Lung (tissue), 17 donors: ENCODE measurements at places on chromosomes 1 and 21. TPM values are rescaled to one million over a fixed set of nuclear protein-coding genes. Genes with fewer than 3 reads are reported as not detected.

GRCh38 chr1:234743791-234744611, 134.0 kb upstream of the IRF2BP2 start:
- no peaks in the 10 kb centered on the region for H3K27me3 ChIP-seq
- peak overlapping the region; percentile 5 for H3K27ac ChIP-seq
- H3K4me1 ChIP-seq = peaks cover 20% of the 10 kb centered on the region
- no peaks in the 10 kb centered on the region for H3K36me3 ChIP-seq

GRCh38 chr1:21175670-21176581, 771 bp downstream of the EIF4G3 start:
- H3K36me3 ChIP-seq = no peaks in the 10 kb centered on the region
- H3K4me1 ChIP-seq = peaks cover 11% of the 10 kb centered on the region
- peak; percentile 64 for DNase-seq
- peak overlapping the region; percentile 91 for H3K27ac ChIP-seq
- peak overlapping the region; percentile 59 for H3K4me3 ChIP-seq

GRCh38 chr1:67685558-67686266, 711 bp downstream of the GADD45A start:
- peak; percentile 47 for DNase-seq
- peaks cover 5% of the 10 kb centered on the region for H3K4me1 ChIP-seq
- H3K4me3 ChIP-seq = peak overlapping the region; percentile 84
- peak overlapping the region; percentile 98 for H3K27ac ChIP-seq
- H3K36me3 ChIP-seq = peaks cover 7% of the 10 kb centered on the region

- no peaks in the 10 kb centered on the region for H3K27me3 ChIP-seq
- no peak for DNase-seq
- no peak overlapping the region for H3K4me3 ChIP-seq
- H3K4me1 ChIP-seq = peaks cover 26% of the 10 kb centered on the region
Observed at GRCh38 chr1:48040154-48040553, 43.0 kb upstream of the TRABD2B start.

GRCh38 chr1:10671622-10672342, 124.7 kb downstream of the CASZ1 start:
- H3K27ac ChIP-seq = peak overlapping the region; percentile 71
- H3K27me3 ChIP-seq = no peaks in the 10 kb centered on the region
- H3K4me3 ChIP-seq = no peak overlapping the region
- H3K36me3 ChIP-seq = no peaks in the 10 kb centered on the region
- no peaks in the 10 kb centered on the region for H3K4me1 ChIP-seq
- no peak for DNase-seq

GRCh38 chr1:151832318-151832980, 847 bp upstream of the RORC start:
- H3K36me3 ChIP-seq = no peaks in the 10 kb centered on the region
- H3K4me1 ChIP-seq = peaks cover 27% of the 10 kb centered on the region
- H3K27ac ChIP-seq = no peak overlapping the region
- DNase-seq = peak; percentile 60

GRCh38 chr1:201345081-201345355, 32.5 kb downstream of the TNNT2 start:
- no peak overlapping the region for H3K4me3 ChIP-seq
- H3K27me3 ChIP-seq = no peaks in the 10 kb centered on the region
- peaks cover 3% of the 10 kb centered on the region for H3K4me1 ChIP-seq
- H3K27ac ChIP-seq = no peak overlapping the region
- no peaks in the 10 kb centered on the region for H3K36me3 ChIP-seq

GRCh38 chr21:26506956-26507355, 66.1 kb downstream of the CYYR1 start:
- H3K4me3 ChIP-seq = no peak overlapping the region
- H3K36me3 ChIP-seq = no peaks in the 10 kb centered on the region
- H3K27me3 ChIP-seq = no peaks in the 10 kb centered on the region
- H3K4me1 ChIP-seq = no peaks in the 10 kb centered on the region

- peaks cover 42% of the 10 kb centered on the region for H3K4me1 ChIP-seq
- peak overlapping the region; percentile 91 for H3K27ac ChIP-seq
- peak overlapping the region; percentile 88 for H3K4me3 ChIP-seq
Observed at GRCh38 chr1:33429856-33430691, 821 bp downstream of the PHC2 start.

- peaks cover 4% of the 10 kb centered on the region for H3K4me1 ChIP-seq
- H3K27me3 ChIP-seq = no peaks in the 10 kb centered on the region
- no peaks in the 10 kb centered on the region for H3K36me3 ChIP-seq
- no peak overlapping the region for H3K27ac ChIP-seq
- no peak for DNase-seq
Observed at GRCh38 chr1:226609836-226610455, 61.4 kb downstream of the STUM start.

- peaks cover 21% of the 10 kb centered on the region for H3K4me1 ChIP-seq
- H3K27me3 ChIP-seq = no peaks in the 10 kb centered on the region
- H3K27ac ChIP-seq = peak overlapping the region; percentile 100
Observed at GRCh38 chr1:94926126-94926914, 590 bp downstream of the CNN3 start.

- H3K27ac ChIP-seq = no peak overlapping the region
- no peak overlapping the region for H3K4me3 ChIP-seq
Observed at GRCh38 chr1:116066868-116067565, 44.2 kb upstream of the MAB21L3 start.

DNA sequence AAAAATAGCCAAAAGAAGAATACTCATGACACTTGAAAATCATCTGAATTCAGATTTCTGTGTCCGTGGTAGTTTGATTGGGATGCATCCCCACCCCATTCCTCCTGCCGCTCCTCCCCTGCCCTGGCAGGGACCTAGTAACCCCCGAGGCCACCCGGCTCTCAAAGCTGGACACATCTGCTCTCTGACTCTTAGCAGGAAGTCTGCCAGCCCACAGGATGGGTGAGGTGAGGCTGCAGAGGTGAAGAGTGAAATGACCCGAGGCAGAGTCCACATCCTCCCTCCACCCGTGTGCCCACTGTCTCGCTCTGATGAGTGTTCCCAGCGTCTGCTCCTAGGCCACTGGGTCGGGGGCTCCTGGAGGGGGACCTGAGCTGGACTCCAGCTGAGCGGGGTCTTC, 308.5 kb upstream of the VAMP3 start:
- no peaks in the 10 kb centered on the region for H3K4me1 ChIP-seq
- DNase-seq = no peak
- H3K4me3 ChIP-seq = no peak overlapping the region
- H3K36me3 ChIP-seq = no peaks in the 10 kb centered on the region
- no peaks in the 10 kb centered on the region for H3K27me3 ChIP-seq

DNA sequence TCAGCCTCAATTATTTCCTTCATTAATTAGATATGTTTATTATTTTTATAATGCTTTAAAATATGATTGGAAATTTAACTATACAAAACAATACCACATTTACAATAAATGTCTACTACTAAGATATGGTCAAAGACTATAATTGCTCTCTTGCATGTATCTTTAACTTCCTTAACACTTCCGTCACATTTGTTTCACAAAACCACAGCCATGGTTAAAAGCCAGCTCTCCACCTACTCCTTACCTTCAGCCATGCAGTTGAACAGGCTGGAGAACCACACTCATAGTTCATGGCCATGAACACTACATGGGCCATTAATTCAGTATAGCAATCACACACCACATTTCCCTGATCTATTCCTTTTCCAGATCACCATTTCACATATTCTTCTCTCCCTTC, 72.2 kb downstream of the NME7 start:
- no peaks in the 10 kb centered on the region for H3K36me3 ChIP-seq
- no peak for DNase-seq
- H3K4me1 ChIP-seq = no peaks in the 10 kb centered on the region
- no peaks in the 10 kb centered on the region for H3K27me3 ChIP-seq
- H3K4me3 ChIP-seq = no peak overlapping the region

- H3K4me3 ChIP-seq = no peak overlapping the region
- no peaks in the 10 kb centered on the region for H3K36me3 ChIP-seq
- no peaks in the 10 kb centered on the region for H3K4me1 ChIP-seq
- no peaks in the 10 kb centered on the region for H3K27me3 ChIP-seq
- DNase-seq = no peak
Observed at GRCh38 chr1:62875676-62876075, 91.7 kb downstream of the ATG4C start.

DNA sequence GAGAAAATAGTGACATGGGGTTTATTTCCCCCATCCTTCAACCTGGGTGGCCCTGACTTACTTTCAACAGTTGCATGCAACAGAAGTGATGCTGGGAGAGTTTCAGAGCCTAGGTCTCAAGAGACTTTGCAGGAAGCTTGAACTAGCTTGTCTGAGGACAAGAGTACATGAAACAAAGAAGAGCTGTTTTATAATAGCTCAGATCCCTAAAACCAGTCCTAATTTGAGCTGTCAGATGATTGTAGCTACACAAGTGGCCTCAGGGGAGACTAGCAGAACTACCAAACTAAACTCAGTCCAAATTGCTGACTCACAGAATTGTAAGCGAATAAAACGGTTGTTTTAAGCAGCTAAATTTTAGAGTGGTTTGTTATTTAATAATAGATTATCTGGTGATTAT, 17.1 kb downstream of the RC3H1 start:
- peak; percentile 45 for DNase-seq
- peaks cover 25% of the 10 kb centered on the region for H3K4me1 ChIP-seq
- no peak overlapping the region for H3K4me3 ChIP-seq
- no peak overlapping the region for H3K27ac ChIP-seq
- H3K27me3 ChIP-seq = no peaks in the 10 kb centered on the region
- no peaks in the 10 kb centered on the region for H3K36me3 ChIP-seq

DNA sequence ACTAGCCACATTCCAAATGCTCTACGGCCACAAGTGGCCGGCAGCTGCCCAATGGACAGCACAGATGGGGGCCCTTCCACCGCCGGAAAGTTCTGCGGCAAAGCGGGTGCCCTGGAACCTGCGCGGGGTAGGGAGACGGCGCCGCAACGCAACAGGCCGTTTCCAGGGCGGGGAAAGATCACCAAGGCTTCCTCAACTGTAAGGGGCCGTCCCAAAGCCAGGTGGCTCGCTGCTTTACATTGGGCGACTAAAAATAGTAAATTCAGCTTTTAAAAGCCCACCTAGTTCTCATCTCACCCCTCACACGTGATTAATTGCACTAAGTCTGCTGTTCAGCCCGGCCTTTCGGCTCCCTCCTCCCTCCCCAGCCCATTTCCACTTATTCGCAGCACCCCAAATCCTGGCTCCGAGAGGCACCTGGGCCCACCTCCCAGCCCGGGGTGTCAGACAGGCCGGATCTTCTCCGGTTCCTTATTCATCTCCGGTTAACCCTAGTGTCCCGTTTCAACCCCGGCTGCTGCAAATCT, 643 bp downstream of the CFAP298 start:
- DNase-seq = peak; percentile 9
- no peaks in the 10 kb centered on the region for H3K27me3 ChIP-seq
- H3K27ac ChIP-seq = peak overlapping the region; percentile 91
- peak overlapping the region; percentile 84 for H3K4me3 ChIP-seq
- peaks cover 3% of the 10 kb centered on the region for H3K36me3 ChIP-seq

DNA sequence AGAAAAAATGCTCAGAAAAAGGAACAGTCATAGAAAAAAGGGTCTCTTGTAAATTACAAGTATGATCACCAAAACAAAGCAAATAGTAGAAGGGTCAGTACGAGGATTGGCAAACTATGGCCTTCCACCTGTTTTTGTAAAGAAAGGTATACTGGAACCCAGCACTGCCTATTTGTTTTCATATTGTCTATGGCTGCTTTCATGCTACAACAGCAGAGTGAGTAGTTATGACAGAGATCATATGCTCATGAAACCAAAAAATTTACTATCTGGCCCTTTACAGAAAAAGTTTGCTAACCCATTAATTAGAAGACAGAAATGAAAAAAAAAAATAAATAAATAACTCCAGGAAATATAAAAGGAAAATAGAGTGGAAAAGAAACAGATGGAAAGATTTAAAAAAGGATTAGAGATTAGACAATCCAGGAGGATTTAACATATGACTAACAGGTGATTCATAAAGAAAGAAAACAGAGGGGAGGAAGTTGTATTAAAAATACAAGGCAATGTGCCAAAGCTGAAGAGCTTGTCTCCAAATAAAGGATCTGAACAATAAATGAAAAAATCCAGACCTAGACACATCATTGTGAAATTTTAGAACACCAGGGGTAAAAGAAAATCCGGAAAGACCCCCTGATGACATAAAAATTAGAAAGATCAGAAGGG, 108.5 kb upstream of the SERTAD4 start:
- no peaks in the 10 kb centered on the region for H3K4me1 ChIP-seq
- H3K27me3 ChIP-seq = no peaks in the 10 kb centered on the region
- no peak overlapping the region for H3K4me3 ChIP-seq
- H3K36me3 ChIP-seq = no peaks in the 10 kb centered on the region
- H3K27ac ChIP-seq = no peak overlapping the region

GRCh38 chr1:33867684-33868083, 3.8 kb downstream of the HMGB4 start:
- no peaks in the 10 kb centered on the region for H3K4me1 ChIP-seq
- DNase-seq = no peak
- H3K27ac ChIP-seq = no peak overlapping the region
- no peaks in the 10 kb centered on the region for H3K36me3 ChIP-seq
- H3K4me3 ChIP-seq = no peak overlapping the region

- H3K27ac ChIP-seq = no peak overlapping the region
- H3K4me1 ChIP-seq = no peaks in the 10 kb centered on the region
- H3K4me3 ChIP-seq = no peak overlapping the region
- no peak for DNase-seq
- no peaks in the 10 kb centered on the region for H3K27me3 ChIP-seq
Observed at GRCh38 chr1:19166066-19166465, 44.0 kb downstream of the UBR4 start.

DNA sequence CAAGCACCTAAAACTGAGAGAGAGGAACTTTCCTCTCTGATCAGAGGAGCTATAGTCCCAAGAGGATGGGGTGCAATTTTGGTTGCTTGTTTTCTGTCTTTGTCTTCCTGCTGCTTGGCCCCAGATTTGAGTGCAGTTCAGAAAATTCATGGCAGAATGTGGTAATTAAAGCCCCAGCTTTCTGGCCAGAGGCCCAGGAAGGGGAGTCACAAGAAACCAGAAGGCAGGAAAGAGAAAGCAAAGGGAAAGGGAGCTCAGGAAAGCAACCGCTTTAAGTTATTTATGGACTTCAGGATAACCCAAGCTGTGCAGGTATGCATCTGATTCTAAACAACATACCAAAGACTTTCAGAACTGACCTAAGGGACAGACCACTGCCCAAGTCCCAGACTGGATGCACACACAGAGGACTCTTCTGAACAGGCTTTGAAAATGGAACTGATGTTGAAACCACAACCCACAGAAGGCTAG, 88.8 kb downstream of the ST3GAL3 start:
- no peaks in the 10 kb centered on the region for H3K27me3 ChIP-seq
- H3K4me3 ChIP-seq = no peak overlapping the region
- peaks cover 4% of the 10 kb centered on the region for H3K4me1 ChIP-seq
- H3K27ac ChIP-seq = no peak overlapping the region
- peaks cover 5% of the 10 kb centered on the region for H3K36me3 ChIP-seq

DNA sequence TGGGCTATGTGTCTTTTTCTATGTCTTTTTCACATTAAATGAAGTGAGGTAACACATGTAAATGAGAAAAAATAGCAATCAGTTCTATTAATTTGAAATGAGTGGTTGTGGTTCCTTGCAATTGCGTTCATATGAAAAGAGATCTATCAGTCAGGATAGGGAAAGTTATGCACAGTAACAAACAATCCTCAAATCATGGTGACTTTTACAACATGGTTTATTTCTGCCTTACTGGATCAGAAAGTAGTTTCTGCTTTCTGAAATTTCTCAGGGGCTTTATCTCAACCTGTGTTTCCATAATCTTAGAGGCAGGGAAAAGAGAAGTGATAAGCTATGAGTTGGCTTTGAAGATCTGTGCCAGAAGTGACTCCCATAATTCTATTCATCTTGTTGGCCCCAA, 39.0 kb downstream of the DOP1B start:
- no peak for DNase-seq
- no peak overlapping the region for H3K27ac ChIP-seq
- H3K27me3 ChIP-seq = no peaks in the 10 kb centered on the region
- no peak overlapping the region for H3K4me3 ChIP-seq
- H3K4me1 ChIP-seq = no peaks in the 10 kb centered on the region

Gene CD5L
- 0.17 TPM for total RNA-seq

Gene CLCC1
- 29.2 TPM for total RNA-seq

Gene CCDC24
- 9.9 TPM for total RNA-seq

Gene VHLL
- total RNA-seq = not detected

Gene HTR6
- total RNA-seq = not detected

Gene LRRIQ3
- 2.0 TPM for total RNA-seq

Gene AGO3
- 32.4 TPM for total RNA-seq

Gene RPL22
- total RNA-seq = 224 TPM

Gene ARTN
- total RNA-seq = 2.7 TPM

Gene TRAPPC3
- total RNA-seq = 37.3 TPM
